ENCODE measurements at places on chromosomes 2 and 18.

- DNase-seq, result no peak
Measured at GRCh38 chr18:22098563-22098989, 70.8 kb upstream of the GATA6 start.

- no peak for DNase-seq
Measured at GRCh38 chr2:29865512-29865911, 55.9 kb downstream of the ALK start.

DNA sequence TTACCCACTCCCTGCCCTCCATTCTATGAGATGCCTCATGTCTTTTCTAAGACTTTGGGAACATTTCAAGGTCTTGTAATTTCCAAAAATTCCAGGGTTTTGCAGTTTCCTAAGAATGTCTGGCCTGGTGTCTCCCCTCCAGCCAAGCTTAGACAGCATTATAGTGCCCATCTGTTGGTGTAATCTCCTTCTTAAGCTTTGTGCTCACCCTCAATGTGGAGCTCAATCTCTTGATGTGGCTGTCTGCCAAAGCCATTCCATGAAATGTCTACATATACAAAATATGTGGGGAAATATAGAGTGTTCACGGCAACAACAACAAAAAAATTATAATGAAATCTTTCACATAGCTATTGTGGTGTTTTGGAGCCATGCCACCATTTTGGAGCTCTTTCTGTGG is 558.4 kb downstream of the PIK3C3 start:
- no peak for DNase-seq

GRCh38 chr18:56647951-56648893 is 2.9 kb upstream of the WDR7 start:
- no peak for DNase-seq

DNA sequence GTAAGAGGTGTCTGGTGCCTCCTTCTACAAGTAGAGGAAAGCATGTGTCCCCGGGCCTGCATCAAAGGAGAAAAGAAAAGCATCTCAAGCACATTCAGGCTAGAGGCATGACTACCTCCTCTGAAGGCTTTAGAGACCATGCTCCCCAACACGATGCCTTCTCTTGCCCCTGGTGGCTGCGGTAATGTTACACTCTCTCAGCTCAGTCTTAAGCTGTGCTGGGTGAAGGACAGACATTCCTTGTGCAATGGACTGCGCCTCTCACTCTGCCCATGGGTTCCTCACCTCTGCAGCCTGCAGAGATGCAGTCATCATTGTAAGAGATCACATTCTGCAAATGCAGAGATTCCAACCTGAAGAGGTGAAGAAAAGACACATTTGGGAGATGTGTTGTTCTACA is 148.2 kb upstream of the HNRNPA3 start:
- DNase-seq, result no peak

DNA sequence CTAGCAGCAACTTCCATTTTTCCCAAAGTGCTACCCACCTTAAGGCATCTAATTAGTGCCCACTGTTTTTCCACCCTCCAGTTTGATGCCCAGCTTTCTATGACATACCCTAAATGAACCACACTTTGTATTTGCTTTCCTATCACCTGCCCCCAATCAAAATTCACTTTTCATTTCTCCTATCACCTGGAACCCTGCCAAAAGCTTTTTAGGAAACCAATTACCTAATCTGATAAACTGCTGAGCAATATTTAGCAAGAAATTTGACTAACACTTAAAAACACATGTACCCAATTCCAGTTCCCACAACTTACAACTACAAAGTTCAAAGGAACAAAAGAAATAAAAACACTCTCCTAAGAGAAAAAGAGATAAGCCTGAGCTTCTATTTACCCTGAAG is 71.7 kb downstream of the IKZF2 start:
- no peak for DNase-seq

DNA sequence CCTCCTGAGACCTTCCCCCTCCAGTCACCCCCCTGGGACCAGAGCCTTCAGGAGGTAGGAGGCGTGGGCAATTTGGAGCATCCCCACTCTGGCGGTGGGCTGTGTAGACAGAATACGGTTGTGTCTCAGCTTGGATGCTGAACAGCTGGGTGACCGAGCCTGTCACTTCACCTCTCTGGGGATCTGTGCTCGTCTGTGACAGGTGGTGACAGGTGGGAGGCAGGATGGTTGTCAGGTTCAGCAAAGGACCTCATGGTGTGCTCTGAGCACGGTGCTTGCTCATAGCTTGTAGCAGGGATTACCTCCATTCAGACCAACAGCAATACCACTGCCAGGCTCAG is 186.5 kb upstream of the HS6ST1 start:
- no peak for DNase-seq

DNA sequence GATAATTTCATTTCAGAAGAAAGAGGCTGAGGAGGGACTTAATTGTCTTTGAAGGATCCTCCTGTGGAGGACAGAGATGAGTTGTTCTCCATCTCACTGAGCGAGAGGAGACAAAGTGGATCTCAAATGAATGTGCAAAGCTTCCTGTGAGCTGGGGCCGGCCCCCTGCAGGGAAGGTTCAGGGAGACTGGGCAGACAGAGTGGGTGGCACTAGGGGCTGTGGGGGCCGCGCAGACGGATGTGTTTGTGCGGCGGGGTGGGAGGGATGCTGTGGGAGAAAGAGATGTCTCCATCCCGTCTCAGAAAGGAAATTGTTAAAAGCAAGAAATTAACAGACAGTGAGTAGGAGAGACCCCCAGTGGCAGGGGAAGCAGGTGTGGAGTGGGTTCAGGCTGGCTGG is 29.1 kb downstream of the KLHL29 start:
- no peak for DNase-seq

DNA sequence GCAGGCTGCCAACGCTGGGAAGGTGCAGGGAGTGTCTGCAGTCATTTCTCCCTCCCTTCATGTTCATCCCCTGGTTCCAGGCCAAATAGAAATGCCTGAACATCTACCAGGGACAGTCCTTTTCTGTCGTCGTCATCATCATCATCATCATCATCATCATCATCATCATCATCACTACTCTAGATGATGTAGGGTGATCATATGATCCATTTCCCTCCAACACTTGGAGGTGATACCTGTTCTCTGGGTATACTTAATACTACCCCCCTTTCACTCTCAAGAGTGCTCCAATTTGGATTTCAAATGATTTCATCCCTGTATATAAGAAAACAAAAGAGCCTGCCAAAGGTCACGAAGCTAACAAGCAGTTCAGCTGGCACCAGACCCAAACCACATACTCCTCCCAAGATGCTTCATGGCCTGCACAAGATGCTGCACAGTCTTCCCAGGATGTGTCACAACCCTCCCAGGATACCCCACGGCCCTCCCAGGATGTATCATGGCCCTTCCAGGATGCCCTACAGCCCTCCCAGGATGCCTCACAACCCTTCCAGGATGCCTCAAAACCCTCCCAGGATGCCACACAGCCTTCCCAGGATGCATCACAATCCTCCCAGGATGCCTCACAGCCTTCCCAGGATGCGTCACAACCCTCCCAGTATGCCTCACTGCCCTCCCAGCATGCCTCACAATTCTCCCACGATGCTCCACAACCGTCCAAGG is 257.9 kb downstream of the DYSF start:
- no peak for DNase-seq

DNA sequence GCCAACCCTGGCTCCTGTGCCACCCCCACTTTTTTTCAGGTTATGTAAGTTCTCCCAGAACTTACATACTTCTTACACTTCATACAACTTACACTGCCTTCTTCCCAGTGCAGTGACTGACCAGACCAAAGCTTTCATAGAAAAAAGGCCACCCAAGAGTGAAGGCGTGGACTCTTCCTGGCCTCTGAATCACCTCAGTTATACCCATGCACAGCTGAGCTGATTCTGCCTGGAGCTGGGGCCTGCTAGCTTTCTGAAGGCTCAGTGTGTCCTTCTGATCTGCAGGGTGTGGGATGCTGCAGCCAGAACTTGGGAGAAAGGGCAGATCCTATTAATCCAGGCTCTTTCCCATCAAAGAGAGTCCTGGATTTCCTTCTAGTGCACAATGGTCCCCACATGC is 216.1 kb downstream of the TTC32 start:
- DNase-seq, result no peak

DNA sequence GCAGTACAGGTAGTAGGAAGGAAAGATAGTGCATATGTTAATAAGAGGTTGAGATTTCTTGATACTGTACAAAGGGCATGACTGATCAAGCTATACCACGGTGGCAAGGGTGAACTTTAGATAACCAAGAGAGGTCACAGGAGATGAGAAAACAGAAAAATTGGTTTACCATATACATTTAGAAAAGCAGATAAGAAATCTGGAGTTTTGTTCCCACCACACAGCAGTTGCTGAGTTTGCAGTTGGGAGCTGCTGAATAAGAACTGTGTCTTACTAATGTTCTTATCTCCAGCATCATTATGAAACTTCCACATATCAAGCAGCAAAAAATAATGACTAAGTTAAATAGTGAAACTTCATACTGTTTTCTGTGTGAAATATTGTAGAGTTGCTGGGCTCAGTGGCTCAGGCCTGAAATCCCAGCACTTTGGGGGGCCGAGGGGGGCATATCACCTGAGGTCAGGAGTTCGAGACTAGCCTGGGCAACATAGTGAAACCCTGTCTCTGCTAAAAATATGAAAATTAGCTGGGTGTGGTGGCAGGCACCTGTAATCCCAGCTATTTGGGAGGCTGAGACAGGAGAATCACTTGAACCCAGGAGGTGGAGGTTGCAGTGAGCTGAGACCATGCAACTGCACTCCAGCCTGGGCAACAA is 12.0 kb upstream of the IMPACT start:
- no peak for DNase-seq

DNA sequence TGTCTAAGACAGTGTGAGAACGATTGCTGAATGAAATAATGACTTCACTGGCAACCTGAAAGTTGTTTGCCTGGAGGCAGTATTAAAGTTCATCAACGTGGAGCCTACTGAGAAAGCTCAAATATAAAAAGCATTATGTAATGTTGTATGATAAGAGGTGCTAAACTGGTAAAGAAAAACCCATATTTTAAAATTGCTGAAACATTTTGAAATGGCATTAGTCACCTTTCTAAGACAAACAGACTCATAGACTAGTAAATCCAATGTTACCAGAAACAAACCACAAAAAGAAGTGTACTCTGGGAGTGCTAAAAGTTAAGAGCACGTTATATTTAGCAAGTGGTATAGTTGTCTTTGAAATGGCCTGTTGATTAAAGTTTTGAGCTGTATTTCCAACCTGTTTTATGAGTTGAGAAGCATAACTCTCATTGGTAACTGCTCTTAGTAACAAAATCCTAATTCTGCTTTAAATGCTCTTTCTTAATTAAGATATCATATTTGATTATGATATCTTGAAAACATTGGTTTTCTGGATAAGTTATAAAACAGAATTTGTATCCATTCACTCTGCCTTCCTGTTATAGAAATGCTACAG is 62.7 kb downstream of the CYP1B1 start:
- no peak for DNase-seq

- DNase-seq, result no peak
Measured at GRCh38 chr2:195575016-195575415, 82.0 kb upstream of the SLC39A10 start.

GRCh38 chr2:9754532-9754887 is 88.8 kb upstream of the TAF1B start:
- no peak for DNase-seq

DNA sequence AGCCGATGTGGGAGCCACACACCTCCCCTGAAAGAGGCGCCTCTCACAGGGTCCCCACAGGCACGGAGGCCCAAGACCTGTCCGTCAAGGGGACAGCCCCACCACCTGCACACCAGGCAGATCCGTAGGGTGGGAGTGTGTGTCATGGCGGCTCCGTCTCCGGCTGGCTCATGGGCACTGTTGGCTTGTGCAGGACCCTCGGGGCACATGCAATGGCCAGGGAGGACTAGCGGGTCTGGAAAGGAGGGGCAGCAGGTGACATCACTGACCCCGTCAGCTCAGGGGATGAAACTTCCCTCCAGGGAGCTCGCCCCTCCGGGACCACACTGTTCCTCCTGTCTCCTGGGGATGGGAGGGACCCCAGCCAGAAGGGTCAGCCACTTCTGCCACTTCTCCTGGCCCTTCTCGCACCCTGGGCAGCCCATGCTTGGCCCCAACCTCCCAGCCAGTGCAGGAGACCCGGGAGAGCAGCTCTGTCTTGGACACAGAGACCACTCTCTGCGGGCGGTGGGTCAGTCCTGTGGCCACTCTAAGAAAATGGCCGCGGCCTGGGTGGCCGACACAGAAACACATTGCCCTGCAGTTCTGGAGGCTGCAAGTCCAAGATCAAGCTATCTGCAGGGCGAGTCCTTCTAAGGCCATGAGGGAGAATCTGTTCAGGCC is 75.1 kb upstream of the TWIST2 start:
- DNase-seq, result no peak

DNA sequence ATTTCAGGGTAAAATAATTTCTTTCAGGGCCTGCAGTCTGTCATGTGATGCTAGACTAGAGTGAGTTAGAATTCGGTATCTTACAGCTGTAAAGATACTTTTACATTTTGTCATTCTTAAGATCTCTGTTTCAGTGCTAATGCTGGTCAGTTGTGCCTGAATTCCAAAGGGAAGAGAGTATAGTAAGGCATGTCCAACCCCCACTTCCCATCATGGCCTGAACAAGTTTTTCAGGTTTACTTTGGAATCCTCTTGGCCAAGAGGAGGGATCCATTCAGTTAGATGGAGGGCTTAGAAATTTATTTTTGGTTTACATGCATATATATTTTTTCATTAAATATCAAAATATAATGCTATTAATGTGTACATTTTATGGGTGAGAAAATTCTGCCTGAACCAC is 596.6 kb downstream of the XIRP2 start:
- DNase-seq, result no peak

DNA sequence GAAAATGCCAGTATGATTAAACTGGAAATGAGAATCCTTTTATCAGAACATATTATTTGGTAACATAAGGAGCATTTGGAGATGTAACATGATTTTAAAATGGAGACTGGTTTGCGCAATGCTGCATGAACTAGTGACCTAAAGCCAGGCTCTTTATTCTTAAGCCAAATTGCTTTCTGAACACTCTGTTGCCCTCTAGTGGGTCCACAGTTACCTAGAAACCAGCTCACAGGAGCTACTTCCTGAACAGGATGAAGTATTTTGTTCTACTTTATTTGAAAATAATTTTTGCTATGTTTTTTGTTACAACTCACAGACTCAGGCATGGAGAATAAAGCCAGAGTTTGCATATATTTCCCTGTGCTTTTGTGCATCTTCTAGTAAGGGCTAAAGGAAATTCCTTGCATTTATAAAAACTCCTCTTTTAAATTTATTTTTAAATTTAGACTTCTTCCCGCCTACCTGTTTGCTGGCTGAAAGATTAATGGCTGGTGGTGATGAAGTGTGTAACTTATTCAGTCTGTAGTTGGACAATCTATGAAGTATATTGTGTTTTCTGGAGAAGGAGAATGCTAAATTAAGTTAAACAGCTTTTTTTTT is 146.7 kb downstream of the PARD3B start:
- no peak for DNase-seq

GRCh38 chr2:220277445-220277975 is 650.1 kb downstream of the SLC4A3 start:
- no peak for DNase-seq

- DNase-seq, result no peak
Measured at GRCh38 chr2:15748736-15749323, 157.2 kb downstream of the DDX1 start.

DNA sequence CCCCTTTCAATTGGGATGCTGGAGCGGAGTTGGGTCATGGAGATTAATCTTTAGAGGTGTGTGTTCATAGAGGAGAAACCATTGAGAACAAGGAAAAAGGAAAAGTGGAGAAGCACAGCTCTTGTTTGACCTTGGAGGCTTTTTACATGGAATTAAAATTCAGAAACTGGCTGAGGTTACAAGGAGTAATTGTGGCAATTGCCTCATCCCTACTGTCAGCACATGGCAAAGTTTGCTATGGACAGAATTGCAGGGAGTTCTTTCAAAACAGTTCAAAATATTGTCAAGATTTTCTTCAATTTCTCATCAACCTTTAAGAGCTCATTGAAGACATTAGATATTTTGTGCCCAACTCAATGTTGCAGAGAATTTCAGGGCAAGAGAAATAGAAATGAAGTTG is 232.7 kb downstream of the SLC8A1 start:
- no peak for DNase-seq
